NCI-H510A (cell line): ENCODE measurements at places on chromosomes 5 and 9.
A peak's percentile ranks its signal among the peaks of the same experiment; 100 is the strongest.

- DNase-seq = no peak
Measured at GRCh38 chr9:21933865-21934264, 60.3 kb downstream of the CDKN2A start.

- no peak for DNase-seq
Measured at GRCh38 chr5:15893866-15894265, 285.7 kb downstream of the MARCHF11 start.

GRCh38 chr5:88708021-88708420, 175.0 kb downstream of the MEF2C start:
- DNase-seq = no peak

DNA sequence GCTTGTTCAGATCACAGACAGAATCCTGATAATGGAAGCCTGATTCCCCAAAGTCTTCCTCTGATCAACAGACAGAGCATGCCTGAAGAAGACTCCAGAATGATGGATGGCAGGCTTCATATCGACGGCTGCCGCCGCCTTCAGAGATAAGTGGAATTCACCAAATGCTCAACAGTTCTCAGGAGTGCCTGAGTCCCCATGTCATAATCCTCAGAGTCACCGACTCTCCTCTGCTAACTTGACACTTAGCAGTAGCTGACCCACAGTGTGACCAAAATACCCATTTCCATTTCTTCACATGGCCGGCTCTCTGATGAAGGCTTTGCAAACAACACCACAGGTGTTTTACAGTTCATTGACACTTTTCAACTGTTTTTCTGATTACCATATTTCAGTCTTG, 58.7 kb downstream of the PRDM6 start:
- no peak for DNase-seq

DNA sequence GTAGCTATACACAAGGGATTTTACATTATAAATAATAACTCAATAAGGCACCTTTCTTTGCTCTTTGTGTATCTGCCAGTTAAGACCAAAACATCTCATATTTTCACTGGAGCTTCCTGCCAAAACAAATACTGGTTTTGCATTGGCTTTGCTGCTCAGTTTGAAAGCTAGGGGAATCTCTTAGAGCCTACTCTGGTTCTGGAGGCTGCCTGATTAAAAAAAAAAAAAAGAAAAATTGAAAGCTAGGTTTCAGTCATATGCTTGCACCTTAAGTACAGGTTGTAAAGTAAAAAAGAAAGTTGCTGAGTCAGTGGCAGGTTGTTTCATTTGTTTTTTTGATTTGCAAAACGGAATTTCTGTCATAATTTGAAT, 2.3 kb downstream of the DENND4C start:
- DNase-seq = no peak

GRCh38 chr9:85212887-85213286, 528.9 kb downstream of the AGTPBP1 start:
- DNase-seq = no peak

GRCh38 chr5:17694371-17694770, 60.1 kb downstream of the TAF11L14 start:
- no peak for DNase-seq

DNA sequence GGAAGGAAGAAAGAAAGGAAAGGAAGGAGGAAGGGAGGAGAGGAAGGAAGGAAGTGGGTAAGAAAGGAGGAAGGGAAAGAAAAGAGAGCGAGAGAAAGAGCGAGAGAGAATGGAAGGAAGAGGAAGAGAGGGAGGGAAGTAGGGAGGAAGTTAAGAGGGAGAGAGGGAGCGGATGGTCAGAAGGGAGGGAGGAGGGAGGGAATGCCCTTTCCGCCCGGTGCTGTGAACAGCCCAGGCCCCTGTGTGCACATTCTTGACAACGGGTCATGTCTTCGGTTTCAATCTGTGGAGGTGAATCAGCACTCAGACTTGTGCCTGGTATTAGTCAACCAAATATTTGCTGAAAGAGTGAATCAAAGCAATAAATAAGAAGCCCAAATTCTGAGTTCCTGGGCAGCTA, 39.2 kb downstream of the PRUNE2 start:
- DNase-seq = no peak

- no peak for DNase-seq
Measured at GRCh38 chr5:179304466-179304865, 40.8 kb downstream of the ADAMTS2 start.

GRCh38 chr5:55484531-55484930, 50.2 kb downstream of the PLPP1 start:
- no peak for DNase-seq

GRCh38 chr5:170752257-170753215, 31.0 kb upstream of the GABRP start:
- DNase-seq = no peak

- DNase-seq = no peak
Measured at GRCh38 chr5:172499287-172499686, 45.0 kb upstream of the SH3PXD2B start.

- DNase-seq = no peak
Measured at GRCh38 chr5:148620696-148621095, 33.6 kb downstream of the HTR4 start.

- DNase-seq = no peak
Measured at GRCh38 chr5:136042665-136043121, 13.9 kb downstream of the TGFBI start.

DNA sequence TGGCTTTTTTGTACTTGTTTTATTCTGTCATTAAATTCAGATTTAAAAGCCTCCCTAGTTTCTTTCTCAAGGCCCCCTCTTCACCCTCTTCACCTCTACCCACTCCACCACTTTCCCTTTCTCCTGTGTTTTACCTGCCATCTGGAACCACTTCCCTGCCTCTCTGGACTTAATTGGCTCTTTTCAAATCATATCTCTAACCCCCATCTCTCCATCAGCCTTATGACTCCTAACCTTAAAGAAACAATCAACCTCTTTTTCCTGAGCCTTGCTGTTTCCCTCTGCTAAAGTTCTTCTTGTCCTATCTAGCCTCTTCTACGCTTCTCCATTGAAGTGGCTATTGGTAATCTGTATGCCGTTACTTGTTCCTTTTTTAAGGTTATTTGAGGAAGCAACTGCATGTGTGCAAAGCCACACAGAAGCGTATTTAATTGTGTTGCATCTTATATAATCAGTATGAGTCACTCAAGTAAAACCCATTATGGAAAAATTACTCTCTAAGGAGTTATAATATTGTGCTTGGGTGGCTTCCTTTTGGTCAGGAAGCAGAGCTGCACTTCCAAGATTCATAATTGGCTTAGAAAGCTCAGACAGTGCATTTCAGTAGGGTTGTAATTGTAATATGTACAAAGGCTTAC, 653.6 kb upstream of the ITGA1 start:
- DNase-seq = no peak

GRCh38 chr9:99013550-99013949, 69.8 kb downstream of the COL15A1 start:
- no peak for DNase-seq

DNA sequence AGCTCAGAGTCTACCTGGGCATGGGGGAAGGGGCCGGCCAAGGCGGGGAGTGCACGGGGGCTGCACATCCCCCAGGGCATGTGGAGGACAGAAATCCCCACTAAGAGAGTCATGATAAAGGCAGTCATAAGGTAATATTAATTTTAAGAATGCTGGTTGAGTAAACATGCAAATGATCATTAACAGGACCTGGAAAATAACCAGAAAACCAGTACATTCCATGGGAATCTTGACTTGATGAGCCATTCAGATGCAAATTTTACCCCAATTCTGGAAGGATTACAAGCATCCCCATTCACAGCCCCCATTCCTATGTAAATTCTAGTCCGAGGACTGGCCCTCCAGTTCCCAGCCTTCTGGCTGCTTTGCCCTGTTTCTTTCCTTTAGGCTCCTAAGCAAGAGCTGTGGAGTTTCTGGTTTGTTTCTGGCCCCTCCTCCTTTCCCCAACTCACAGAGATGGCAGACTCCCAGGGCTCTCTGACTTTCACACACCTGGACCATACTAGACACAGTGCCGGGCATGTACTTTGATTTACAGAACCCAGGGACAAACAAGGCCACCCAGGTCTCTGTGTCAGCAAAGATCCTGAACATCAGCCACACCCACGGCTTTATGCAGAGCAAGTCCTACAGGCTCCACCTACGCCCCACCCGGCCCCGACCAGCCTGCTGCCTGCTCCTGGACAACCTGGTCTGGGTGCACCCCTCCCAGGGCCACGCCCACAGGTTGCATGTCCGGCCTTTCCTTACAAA, 62.7 kb downstream of the SEMA4D start:
- DNase-seq = peak; percentile 92

DNA sequence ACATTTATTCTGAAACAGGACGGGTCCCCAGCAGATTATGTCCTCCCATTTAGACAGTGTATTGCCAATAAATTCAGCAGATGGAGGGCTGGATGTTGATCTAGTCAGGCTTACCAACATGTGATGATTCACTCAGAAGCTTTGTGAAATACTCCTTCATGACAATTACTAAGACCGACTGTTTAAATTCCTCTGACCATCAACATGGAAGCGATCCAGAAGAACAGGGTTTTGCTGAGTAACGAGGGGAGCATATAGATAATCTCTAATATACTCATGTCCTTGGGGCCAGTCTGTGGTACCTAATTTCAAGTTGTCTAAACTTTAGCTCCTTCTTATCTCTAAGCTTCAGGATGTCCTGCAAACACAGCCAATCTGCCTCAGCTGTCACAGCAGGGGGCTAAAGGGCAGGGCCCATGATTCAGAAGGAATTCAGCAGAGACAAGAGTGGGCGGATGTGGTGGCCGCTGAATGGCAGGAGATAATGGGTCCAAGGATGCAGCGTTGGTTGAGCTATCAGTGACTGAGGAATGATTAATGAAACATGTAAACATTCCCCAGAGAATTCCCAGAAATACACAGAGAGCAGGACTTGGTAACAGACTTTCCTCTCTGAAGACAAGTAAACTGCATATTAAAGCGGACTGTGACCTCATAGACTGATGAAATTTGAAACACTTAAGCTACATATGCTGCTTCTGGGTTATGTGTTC, 109.4 kb downstream of the ANKRD55 start:
- DNase-seq = no peak

DNA sequence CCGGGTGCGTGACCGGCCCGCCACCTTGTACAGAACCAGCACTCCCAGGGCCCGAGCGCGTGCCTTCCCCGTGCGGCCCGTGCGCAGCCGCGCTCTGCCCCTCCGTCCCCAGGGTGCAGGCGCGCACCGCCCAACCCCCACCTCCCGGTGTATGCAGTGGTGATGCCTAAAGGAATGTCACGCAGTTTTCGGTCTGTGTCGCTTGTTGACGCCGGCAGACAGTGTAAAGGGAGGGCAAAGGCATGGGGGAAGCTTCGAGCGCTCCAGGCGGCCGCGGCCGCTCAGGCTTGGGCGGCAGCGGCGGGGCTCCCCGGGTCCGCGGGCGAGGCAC, 1.3 kb downstream of the LRRC26 start:
- DNase-seq = no peak

- no peak for DNase-seq
Measured at GRCh38 chr9:85040821-85041465, 371.4 kb downstream of the NTRK2 start.

GRCh38 chr5:143947313-143947712, 135.4 kb downstream of the HMHB1 start:
- DNase-seq = no peak

DNA sequence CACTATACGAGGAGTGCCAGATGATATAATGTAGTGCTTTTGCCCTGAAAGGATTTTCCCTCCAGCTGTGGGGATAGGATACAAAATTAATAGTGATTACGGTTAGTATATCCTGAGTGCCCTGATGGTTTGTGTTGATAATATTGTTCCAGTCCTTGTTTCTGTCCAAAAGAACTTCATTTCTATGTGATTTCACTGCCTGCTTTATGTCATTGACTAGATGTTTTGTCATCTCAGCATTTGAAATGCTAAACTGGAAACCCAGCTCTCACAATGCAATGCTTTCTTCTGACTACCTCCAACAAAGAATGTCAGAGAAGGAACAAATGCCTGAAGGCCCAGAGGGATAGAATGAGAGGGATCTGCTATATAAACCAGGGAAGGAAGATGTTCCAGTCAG, 177.8 kb downstream of the NIPBL start:
- no peak for DNase-seq

DNA sequence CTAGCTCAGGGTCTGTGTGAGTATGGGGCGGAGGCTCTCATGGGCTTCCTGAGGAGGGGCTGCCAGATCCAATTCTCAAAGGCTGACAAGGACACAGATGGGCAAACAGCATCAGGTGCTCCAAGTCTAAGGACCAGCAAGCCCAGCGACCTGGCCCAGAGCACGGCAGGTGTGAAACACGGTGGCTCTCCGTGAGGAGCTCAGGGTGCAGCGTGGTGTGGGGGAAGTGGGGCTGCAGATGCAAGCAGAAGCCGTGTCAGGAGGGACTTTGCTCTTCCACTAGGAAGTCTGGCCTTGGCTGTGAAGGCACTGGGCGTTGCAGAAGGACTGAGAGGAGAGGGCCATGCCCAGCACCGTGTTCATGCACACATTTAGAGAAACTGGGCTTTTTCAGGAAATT, 420.0 kb downstream of the GADD45G start:
- no peak for DNase-seq

- DNase-seq = no peak
Measured at GRCh38 chr5:36531401-36531800, 75.0 kb upstream of the SLC1A3 start.

- no peak for DNase-seq
Measured at GRCh38 chr5:155313518-155313917, 300.0 kb downstream of the KIF4B start.

GRCh38 chr5:150600616-150601490, 39.6 kb upstream of the SYNPO start:
- DNase-seq = no peak

DNA sequence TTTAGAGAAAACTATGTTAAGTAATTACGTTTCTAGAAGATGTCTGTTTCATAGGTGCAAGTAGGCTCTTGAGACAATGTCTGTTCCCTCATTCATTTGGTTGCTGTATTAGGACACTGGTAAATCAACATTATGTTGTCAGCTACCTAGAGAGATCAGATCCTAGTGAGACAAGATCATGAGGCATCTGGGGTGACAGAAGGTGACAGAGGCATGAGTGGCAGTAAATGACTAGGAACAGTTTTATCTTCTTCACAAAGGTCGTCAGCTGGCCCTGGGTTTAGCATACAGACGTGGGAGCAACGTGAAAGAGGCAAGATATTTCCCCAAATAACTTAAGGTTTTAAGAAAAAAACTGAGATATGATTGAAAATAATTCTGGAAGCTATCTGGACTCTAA, 1926.3 kb upstream of the WWC1 start:
- DNase-seq = no peak

DNA sequence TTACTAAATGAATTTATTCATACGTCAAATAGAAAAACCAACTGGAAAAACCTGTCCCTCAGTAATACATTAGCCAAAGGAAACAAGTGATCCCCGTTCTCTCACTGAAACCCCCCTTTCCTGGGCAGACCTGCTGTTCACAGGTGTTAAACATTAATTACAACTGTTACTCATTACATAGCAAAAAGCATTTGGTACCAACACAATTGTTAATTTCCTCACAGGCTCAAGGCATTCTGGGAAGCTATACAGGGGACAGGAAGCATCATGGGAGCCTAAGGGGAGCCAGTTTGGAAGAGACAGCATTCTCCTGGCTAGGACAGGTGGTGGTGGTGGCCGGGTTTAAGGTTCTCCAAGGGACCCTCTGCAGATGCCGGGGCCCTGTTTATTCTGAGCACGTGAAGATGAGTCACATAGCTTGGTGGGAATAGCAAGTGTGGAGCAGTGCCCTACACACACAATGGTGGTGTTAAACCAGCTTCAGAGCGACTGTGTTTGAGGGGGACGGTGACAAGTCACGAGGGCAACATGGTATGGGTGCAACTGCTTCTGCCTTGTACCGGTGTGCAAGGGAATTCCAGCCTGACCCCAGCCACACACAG, 62.6 kb upstream of the SLC25A51 start:
- no peak for DNase-seq

- DNase-seq = no peak
Measured at GRCh38 chr9:135926402-135927194, 19.3 kb upstream of the CAMSAP1 start.

GRCh38 chr9:119004618-119004990, 364.6 kb downstream of the BRINP1 start:
- no peak for DNase-seq
